ENCODE measurements at places on chromosomes 3 and 15. TPM values are rescaled to one million over a fixed set of nuclear protein-coding genes. Genes with fewer than 3 reads are reported as not detected.

The P2RY12 gene
- not detected for polyA plus RNA-seq

GRCh38 chr3:192892981-192893700, 24.5 kb downstream of the MB21D2 start:
- peak overlapping the region; percentile 66 for H3K27ac ChIP-seq
- H3K27me3 ChIP-seq = no peaks in the 10 kb centered on the region
- peaks cover 25% of the 10 kb centered on the region for H3K4me1 ChIP-seq
- H3K36me3 ChIP-seq = no peaks in the 10 kb centered on the region
- H3K4me3 ChIP-seq = no peak overlapping the region
- DNase-seq = no peak

The RPUSD2 gene
- 12.7 TPM for polyA plus RNA-seq

The CATSPER2 gene
- 1.9 TPM for polyA plus RNA-seq

- H3K4me3 ChIP-seq = no peak overlapping the region
- no peaks in the 10 kb centered on the region for H3K36me3 ChIP-seq
- H3K27ac ChIP-seq = peak overlapping the region; percentile 95
- DNase-seq = no peak
These were observed 104.5 kb downstream of the RPLP1 start for GRCh38 chr15:69557020-69557706.

DNA sequence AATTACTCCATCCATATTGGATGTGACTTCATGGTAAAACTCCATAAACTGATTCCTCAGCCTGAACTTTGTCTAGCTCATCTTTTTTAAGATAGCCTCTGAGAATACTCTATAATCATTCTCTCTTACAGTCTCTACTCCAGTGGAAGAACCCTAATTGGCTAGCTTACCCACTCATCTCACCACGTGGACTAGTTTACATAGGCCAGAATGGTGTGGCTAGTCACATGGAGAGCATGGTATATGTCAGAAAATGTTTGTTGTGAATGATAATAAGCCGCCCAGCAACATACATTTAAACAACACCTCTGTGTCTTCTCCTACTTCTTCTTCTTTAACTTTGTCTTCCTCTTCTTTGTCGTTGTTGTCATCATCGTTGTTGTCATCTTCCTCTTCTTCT, 389.2 kb upstream of the LRRC3B start:
- H3K27me3 ChIP-seq = no peaks in the 10 kb centered on the region
- no peak overlapping the region for H3K4me3 ChIP-seq
- no peak for DNase-seq
- H3K36me3 ChIP-seq = no peaks in the 10 kb centered on the region
- H3K27ac ChIP-seq = no peak overlapping the region

DNA sequence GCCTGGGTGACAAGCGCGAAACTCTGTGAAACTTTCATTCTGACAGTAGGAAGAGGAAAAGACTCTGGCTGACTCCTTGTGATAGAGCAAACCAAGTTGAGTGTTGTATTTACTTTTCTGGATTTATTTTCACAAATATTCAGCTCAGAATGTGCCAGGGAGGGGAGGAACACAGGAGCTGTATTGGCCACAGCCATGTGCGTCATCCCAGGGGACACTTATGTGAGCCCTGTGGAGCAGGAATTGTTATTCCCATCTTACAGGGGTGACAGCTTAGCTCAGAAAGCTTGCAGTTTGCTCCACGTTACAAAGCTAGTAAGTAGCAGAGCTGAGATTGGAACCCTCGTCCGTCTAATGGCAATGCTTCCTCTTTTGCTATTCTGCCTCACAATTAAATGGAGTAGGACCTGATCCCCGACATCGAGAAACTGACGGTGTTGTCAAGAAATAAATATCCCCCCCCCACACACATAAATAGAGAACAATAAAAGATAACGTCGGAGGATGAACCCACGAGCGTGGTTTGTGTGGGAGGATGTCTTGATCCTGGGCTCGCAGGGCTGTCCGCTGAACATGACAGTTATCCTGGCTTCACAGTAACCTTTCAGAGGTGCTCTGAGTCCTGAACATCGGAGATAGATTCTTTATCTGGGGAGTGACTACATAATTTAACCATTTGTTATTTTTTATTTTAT, 151.6 kb upstream of the CTDSPL start:
- H3K27me3 ChIP-seq = no peaks in the 10 kb centered on the region
- peak; percentile 45 for DNase-seq
- H3K4me1 ChIP-seq = peaks cover 14% of the 10 kb centered on the region
- no peak overlapping the region for H3K27ac ChIP-seq

DNA sequence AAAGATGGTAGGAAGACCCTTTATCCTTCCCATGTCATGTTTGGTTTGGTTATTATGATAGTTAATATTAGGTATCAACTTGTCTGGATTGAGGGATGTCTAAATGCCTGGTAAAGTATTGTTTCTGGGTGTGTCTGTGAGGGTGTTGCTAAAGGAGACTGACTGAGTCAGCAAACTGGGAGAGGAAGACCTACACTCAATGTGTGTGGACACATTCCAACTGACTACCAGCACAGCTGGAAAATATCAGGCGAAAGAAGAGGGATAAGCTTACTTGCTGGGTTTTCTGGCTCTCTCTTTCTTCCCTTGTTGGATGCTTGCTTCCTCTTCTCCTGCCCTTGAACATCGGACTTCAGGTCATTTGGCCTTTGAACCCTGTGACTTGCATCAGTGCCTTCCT, 1227.6 kb upstream of the EPHA6 start:
- no peaks in the 10 kb centered on the region for H3K4me1 ChIP-seq
- no peak overlapping the region for H3K27ac ChIP-seq
- DNase-seq = peak; percentile 7
- H3K4me3 ChIP-seq = no peak overlapping the region
- no peaks in the 10 kb centered on the region for H3K27me3 ChIP-seq

GRCh38 chr15:52689562-52689961, 10.4 kb upstream of the ATOSA start:
- no peaks in the 10 kb centered on the region for H3K27me3 ChIP-seq
- no peak overlapping the region for H3K27ac ChIP-seq
- H3K4me1 ChIP-seq = no peaks in the 10 kb centered on the region
- H3K4me3 ChIP-seq = no peak overlapping the region

- H3K4me3 ChIP-seq = peak overlapping the region; percentile 96
- H3K27me3 ChIP-seq = no peaks in the 10 kb centered on the region
- DNase-seq = no peak
- H3K36me3 ChIP-seq = no peaks in the 10 kb centered on the region
- no peaks in the 10 kb centered on the region for H3K4me1 ChIP-seq
- H3K27ac ChIP-seq = no peak overlapping the region
These were observed 1.5 kb downstream of the CMTM6 start for GRCh38 chr3:32500880-32501782.

The DUOX1 gene
- 0.26 TPM for polyA plus RNA-seq

The OSTN gene
- not detected for polyA plus RNA-seq

DNA sequence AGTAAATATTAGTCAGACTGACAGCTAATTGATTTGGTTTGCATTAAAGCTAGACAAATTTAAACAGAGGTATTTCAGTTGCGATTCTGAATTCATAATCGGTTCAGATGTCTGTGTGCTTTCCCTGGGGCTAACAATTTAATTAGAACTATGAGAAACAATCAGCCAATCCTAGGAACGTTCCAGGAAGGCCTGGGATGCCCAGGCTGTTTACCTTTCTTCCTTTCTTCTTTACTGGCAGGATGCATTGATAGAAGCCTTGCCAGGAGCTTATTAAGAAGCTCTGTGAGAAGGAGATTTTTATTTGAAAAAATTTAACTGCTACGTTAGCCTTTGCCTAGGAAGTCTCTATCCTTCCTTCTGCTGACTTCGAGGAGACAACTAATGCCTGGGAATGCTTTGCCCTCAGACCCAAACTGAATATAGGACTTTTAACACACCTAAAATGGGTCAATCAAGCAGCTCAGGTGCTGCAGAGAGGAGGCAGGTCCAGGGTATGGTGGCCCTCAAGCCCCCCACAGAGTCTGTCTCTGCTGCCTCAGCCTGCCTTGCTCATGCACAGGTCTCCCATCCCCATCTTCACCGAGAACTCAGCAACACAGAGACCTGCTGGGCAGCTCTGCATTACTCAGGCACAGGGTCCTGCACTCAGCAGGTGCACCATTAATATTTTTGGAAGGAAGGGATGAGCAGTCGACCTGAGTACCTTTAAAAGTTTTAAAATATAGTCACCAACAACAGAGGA, 48.5 kb downstream of the PCSK6 start:
- H3K27me3 ChIP-seq = no peaks in the 10 kb centered on the region
- H3K36me3 ChIP-seq = no peaks in the 10 kb centered on the region
- DNase-seq = no peak
- no peak overlapping the region for H3K27ac ChIP-seq
- H3K4me1 ChIP-seq = no peaks in the 10 kb centered on the region

The HEMK1 gene
- polyA plus RNA-seq = 30.3 TPM

The GOLGA6L7 gene
- not detected for polyA plus RNA-seq

The SLC22A13 gene
- polyA plus RNA-seq = 9.9 TPM

DNA sequence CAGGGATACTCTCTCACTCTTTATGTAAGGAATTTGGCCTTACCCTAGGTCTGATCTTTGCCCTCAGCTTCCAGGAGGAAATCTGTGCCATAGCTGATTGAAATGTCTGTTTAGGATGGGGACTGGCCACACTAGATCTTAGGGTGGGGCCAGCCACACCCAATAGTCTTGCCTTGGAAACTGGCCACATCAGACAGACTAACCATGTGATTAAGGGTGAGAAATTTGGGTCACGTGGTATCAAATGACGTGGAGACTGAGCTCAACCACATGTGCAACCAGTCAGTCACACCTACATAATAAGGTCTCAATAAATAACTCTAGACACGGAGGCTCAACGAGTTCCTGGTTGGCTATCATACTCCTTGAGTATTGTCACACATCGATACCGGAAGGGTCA, 113.5 kb downstream of the CNTN3 start:
- no peaks in the 10 kb centered on the region for H3K27me3 ChIP-seq
- H3K4me3 ChIP-seq = no peak overlapping the region
- no peaks in the 10 kb centered on the region for H3K4me1 ChIP-seq
- H3K36me3 ChIP-seq = no peaks in the 10 kb centered on the region
- no peak for DNase-seq

DNA sequence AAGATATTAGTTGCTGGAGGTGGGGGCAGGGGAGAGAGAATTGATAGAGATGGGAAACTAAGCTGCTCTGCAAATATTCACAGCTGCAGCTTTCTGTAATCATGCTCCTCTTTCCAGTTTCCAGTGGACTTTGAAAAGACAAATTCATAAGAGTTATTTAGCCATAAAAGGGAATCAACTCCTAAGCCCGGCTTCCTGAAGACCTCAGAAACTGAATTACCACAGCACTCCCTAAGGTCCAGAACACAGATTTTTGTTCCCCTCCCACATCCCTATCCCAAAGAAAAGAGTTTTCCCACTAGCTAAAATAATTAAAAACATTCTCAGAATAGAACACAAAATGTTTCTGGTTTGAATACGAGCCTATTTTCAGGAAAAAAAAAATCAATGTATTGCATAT, 871.8 kb upstream of the NR2F2 start:
- DNase-seq = no peak
- H3K4me3 ChIP-seq = no peak overlapping the region
- no peak overlapping the region for H3K27ac ChIP-seq
